ENCODE measurements at places on chromosomes 2 and 18. TPM values are rescaled to one million over a fixed set of nuclear protein-coding genes. Genes with fewer than 3 reads are reported as not detected.

Gene TRIM54
- total RNA-seq: not detected

Gene ALLC
- total RNA-seq: not detected

Gene GREB1L
- under 0.01 TPM for total RNA-seq

Gene ASXL3
- under 0.01 TPM for total RNA-seq

Gene YWHAQ
- total RNA-seq: 144 TPM

Gene RGPD4
- total RNA-seq: 0.10 TPM

Gene EPG5
- total RNA-seq: 44.0 TPM

Gene LDLRAD4
- total RNA-seq: 50.9 TPM

Gene BCL11A
- 11.2 TPM for total RNA-seq

Gene LCT
- 0.10 TPM for total RNA-seq

Gene SUMO1
- total RNA-seq: 100 TPM

Gene AKAIN1
- not detected for total RNA-seq

Gene VRK2
- total RNA-seq: 25.1 TPM

Gene RUFY4
- total RNA-seq: 1.0 TPM

Gene COPS7B
- 13.6 TPM for total RNA-seq

Gene PLA2R1
- total RNA-seq: not detected

Gene SLC16A14
- 0.31 TPM for total RNA-seq

Gene ARHGEF33
- total RNA-seq: under 0.01 TPM

Gene STAT4
- 163 TPM for total RNA-seq

Gene TEX44
- total RNA-seq: not detected

Measured in mononuclear cell (primary cell).